ENCODE measurements at places on chromosomes 1 and 21. TPM values are rescaled to one million over a fixed set of nuclear protein-coding genes. Genes with fewer than 3 reads are reported as not detected.
A peak's percentile ranks its signal among the peaks of the same experiment; 100 is the strongest.

The TCHH gene
- total RNA-seq = not detected

GRCh38 chr21:36499578-36500471, 19.9 kb upstream of the CLDN14 start:
- no peaks in the 10 kb centered on the region for H3K36me3 ChIP-seq
- DNase-seq = no peak
- H3K4me3 ChIP-seq = no peak overlapping the region
- no peaks in the 10 kb centered on the region for H3K27me3 ChIP-seq
- H3K27ac ChIP-seq = no peak overlapping the region

GRCh38 chr1:116261227-116261626, 111.8 kb upstream of the ATP1A1 start:
- DNase-seq = no peak
- H3K4me3 ChIP-seq = no peak overlapping the region
- no peak overlapping the region for H3K27ac ChIP-seq

The PEF1 gene
- total RNA-seq = 35.3 TPM

DNA sequence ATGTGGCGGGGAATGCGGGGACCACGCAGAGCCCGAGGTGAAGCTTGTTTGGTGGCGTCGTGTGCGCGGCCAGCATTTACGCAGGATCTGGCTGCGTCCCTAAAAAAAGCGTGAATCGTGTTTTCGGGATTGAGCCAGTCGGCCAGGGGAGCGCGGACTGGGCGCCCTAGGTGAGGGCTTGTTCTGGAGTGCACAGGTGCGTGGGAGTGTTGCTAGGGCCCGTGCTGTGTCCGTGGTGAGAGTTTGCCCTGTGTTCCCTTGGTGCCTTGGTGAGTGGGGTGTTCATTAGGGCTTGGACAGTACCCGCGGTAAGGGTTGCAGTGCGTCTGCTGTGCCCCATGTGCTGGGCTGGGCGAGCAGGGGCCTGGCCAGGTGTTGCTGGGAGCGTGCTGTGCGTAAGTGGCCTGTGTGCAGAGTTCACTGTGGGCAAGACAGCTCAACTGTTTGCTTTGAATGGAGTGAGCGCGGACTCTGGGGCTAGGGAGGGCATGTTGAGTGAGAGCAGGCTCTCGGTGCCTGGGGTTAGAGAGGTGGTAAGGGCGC, 673 bp downstream of the CD46 start:
- peaks cover 86% of the 10 kb centered on the region for H3K4me1 ChIP-seq
- H3K27me3 ChIP-seq = no peaks in the 10 kb centered on the region
- peak overlapping the region; percentile 99 for H3K4me3 ChIP-seq
- H3K36me3 ChIP-seq = peaks cover 16% of the 10 kb centered on the region
- H3K27ac ChIP-seq = peak overlapping the region; percentile 98

- no peaks in the 10 kb centered on the region for H3K27me3 ChIP-seq
- DNase-seq = no peak
- peaks cover 72% of the 10 kb centered on the region for H3K4me1 ChIP-seq
- no peak overlapping the region for H3K27ac ChIP-seq
Observed at GRCh38 chr1:224358237-224358636, 1.6 kb downstream of the CNIH4 start.

The PGLYRP3 gene
- total RNA-seq = not detected

DNA sequence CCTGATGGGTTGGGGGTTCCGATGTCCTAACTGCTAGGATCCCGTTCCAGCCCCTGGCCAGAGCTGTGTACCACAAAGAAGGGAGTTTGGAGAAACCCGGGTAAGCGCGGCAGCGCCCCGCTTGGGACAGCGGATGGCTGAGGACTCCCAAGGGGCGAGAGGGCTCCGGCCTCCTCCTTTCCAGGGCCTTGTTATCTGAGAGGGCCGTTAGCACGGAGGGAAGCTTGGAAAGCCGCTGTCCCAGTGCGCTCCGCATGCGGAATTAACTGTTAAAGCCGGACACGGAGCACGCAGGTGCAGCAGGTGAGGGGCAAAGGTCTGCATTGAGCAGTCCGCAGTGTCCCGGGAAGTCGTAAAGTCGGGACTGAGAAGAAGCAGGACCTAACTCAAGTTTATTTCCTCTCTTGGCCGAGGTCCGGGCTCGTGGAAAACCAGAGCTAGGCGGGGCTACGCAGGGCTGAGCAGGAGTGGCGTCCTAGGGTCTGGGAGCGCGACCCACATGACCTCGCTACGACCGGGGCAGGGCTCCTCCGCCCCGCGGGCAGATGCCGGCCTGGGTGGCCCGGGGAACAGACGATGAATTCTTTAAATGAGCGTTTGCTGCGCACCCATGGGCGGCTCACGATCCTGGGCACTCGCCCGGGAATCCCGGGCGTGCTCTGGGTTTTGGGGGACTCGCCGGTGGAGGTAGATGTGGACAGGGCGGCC, 4.5 kb downstream of the LHX4 start:
- no peak for DNase-seq
- H3K27ac ChIP-seq = no peak overlapping the region
- H3K4me3 ChIP-seq = peak overlapping the region; percentile 7
- no peaks in the 10 kb centered on the region for H3K36me3 ChIP-seq
- peaks cover 80% of the 10 kb centered on the region for H3K27me3 ChIP-seq

DNA sequence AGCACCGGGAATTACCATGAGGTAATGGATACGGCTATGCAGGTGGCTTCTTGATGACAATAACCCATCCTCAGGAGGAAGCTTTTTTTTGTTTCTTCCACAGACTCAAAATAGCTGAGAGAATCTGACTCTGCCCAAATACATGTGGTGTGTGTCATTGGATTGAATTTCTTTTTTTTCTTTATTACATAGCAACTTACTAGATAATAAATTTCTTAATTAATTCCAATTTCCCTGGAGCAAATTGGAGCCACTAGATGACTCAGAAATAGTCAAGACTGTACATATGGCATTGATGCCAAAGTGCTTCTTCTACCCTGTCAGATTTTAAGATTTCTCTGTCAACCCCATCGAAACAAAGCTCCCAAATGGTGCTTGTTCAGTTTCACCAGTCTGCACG, 42.7 kb downstream of the L1TD1 start:
- H3K4me3 ChIP-seq = no peak overlapping the region
- no peaks in the 10 kb centered on the region for H3K36me3 ChIP-seq
- H3K27ac ChIP-seq = no peak overlapping the region

GRCh38 chr1:4711416-4712275, 57.2 kb downstream of the AJAP1 start:
- no peak overlapping the region for H3K27ac ChIP-seq
- H3K4me3 ChIP-seq = peak overlapping the region; percentile 49
- no peak for DNase-seq
- H3K36me3 ChIP-seq = peaks cover 5% of the 10 kb centered on the region

- no peaks in the 10 kb centered on the region for H3K36me3 ChIP-seq
- no peaks in the 10 kb centered on the region for H3K27me3 ChIP-seq
- H3K27ac ChIP-seq = no peak overlapping the region
- H3K4me1 ChIP-seq = no peaks in the 10 kb centered on the region
- H3K4me3 ChIP-seq = no peak overlapping the region
Observed at GRCh38 chr1:203563291-203563690, 63.3 kb upstream of the ATP2B4 start.

DNA sequence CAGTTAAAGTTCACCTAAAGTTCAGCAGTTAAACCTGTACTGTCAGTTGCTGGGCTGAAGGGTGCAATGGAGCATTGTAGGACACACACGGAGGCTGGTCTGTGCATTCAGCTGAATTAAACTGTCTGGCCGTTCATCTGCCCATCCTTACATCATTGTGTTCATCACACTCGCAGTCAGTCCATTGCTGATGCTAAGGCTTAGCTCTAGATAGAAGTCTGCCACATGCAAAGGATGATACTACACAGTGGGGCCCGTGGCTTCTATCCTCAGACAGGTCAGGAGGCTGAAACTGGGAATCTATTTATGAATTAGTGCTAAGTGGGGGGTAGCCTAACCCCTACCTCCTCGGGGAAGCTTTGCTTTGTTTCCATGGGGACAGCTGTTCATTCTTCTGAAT, 60.4 kb downstream of the CNIH3 start:
- H3K36me3 ChIP-seq = no peaks in the 10 kb centered on the region
- H3K4me1 ChIP-seq = no peaks in the 10 kb centered on the region
- H3K4me3 ChIP-seq = no peak overlapping the region
- no peak for DNase-seq
- peaks cover 2% of the 10 kb centered on the region for H3K27me3 ChIP-seq

DNA sequence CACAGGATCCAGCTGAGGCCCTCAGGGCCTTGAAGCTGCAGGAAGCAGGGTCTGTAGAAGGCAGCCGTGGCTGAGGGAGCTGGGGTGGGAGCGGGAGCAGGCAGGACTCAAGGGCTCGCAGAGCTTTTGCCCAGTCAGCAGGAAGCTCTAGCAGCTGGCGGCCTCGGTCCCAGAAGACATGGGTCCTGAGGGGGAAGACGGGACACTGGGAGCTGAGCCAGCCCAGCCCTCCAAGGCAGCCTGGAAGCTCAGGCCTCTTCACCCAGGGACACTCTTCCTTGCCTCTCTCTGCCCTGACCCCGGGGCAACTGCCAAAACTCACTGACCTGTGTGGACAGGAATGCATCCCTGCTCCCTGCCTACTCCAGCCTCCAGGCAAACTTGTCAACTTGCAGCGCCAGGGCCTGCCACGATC, 8.9 kb downstream of the ADGRB2 start:
- H3K27ac ChIP-seq = no peak overlapping the region
- no peaks in the 10 kb centered on the region for H3K27me3 ChIP-seq
- no peak for DNase-seq

The F13B gene
- total RNA-seq = not detected

The DVL1 gene
- 41.9 TPM for total RNA-seq

The LAX1 gene
- 28.0 TPM for total RNA-seq

DNA sequence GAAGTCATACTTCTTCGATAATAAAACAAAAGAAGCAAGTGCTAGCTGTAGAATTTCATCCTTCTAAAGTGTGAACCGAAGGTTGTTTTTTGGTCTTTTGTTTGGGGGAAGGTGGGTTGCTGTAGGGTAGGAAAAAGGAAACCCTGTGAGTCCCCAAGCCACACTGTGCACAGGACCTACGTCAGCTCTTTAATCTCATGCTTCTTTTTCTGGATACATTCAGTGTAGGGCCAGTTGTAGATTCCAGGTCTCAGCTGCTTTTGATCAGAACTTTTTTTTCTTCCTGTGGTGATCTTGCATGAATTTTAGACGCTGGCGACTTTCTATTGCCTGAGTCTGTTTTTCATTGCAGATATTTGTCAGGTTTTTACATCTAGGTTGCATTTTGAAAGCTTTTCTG, 40.2 kb downstream of the BCL9 start:
- no peak overlapping the region for H3K4me3 ChIP-seq
- no peak for DNase-seq
- no peak overlapping the region for H3K27ac ChIP-seq
- H3K36me3 ChIP-seq = no peaks in the 10 kb centered on the region
- peaks cover 17% of the 10 kb centered on the region for H3K27me3 ChIP-seq

DNA sequence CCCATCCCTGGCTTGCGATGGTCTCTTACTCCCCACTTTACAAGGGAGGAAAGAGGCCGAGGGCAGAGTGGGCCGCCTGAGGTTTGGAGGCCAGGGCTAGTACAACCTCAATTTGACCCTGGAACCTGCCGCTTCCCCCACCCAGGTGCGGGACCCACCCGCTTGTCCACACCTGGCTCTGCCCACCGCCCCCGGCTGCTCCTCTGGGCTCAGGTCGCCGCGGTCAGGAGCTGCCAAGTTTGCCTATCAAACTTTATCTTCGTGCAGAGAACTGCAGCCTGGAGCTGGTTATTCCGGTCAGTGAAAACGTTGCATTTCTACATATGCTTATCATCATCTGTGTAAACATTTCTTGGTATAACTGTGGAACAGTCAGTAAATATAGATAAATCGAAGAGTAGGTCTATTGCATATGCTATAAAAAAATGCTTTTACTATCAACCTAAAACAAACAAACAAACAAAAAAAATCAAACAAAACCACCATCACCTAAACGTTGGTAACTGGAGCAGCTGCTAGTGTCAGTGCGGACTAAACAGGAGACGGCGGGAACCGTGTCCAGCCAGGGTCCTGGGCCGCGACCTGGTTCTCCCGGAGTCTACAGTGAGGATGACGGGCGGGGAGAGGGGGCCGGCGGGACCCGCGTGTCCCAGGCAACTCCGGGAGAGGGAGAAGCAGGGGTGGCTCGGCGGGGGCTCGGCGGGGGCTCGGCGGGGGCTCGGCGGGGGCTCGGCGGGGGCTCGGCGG, 906 bp upstream of the ADARB1 start:
- no peak for DNase-seq
- peak overlapping the region; percentile 96 for H3K4me3 ChIP-seq
- no peaks in the 10 kb centered on the region for H3K36me3 ChIP-seq
- peaks cover 42% of the 10 kb centered on the region for H3K4me1 ChIP-seq
- H3K27me3 ChIP-seq = no peaks in the 10 kb centered on the region
- H3K27ac ChIP-seq = peak overlapping the region; percentile 95

DNA sequence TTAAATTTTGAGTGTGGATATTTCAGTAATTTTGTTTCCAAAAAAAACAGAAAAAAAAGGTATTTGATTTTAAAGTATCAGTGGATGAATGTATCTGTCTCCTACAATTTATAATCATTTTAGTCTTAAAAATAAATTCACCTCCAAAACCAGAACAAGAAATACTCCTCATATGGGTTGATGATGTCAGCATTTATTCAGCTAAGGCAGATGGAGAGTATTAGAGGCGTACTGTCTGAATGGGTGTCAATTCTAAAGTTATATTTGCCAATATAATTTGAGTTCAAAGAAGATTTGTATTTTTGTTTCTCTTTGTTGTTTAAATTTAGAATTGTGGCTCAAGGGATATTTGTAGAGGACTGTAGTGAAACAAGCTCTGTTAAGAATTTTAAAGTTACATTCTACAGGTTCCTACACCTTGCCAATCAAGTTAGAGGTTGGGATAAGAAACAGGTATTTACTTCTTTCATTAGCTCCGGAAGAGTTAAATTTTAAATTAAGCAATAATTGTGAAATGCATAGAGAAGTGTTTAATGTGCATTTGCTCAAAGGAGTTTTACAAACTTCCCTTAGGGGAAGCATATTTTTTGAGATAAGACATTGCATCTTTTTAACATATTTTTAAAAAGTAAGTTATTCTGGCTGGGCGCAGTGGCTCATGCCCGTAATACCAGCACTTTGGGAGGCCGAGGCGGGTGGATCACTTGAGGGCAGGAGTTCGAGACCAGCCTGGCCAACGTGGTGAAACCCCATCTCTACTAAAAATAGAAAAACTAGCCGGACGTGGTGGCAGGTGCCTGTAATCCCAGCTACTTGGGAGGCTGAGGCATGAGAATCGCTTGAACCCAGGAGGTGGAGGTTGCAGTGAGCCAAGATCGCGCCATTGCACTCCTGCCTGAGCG, 1.2 kb downstream of the PLA2G4A start:
- H3K4me1 ChIP-seq = peaks cover 1% of the 10 kb centered on the region
- peaks cover 7% of the 10 kb centered on the region for H3K27me3 ChIP-seq
- peak overlapping the region; percentile 88 for H3K4me3 ChIP-seq
- no peak overlapping the region for H3K27ac ChIP-seq

DNA sequence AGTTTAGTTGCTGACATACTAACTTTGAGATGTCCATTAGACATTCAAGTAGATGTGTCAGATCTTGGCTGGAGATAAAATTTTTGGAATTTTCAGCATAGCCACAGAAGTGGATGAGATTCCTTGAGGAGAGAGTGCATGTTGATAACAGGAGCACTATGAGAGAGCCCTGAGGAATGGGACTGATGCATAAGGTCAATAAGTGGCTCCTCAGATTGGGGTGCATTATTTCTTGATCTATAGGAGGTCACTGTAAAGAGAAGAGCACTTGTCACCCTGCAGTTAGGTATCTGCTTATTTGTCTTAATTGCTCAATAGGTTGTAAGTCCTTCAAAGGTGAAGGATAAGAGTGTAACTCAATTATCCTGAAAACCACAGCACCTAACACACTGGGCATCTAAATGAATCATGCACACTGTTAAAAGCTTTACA, 52.0 kb upstream of the TACSTD2 start:
- peaks cover 10% of the 10 kb centered on the region for H3K27me3 ChIP-seq
- DNase-seq = no peak
- no peak overlapping the region for H3K4me3 ChIP-seq
- H3K36me3 ChIP-seq = no peaks in the 10 kb centered on the region
- H3K4me1 ChIP-seq = peaks cover 2% of the 10 kb centered on the region

- H3K27me3 ChIP-seq = no peaks in the 10 kb centered on the region
- H3K4me1 ChIP-seq = peaks cover 20% of the 10 kb centered on the region
- DNase-seq = no peak
- H3K36me3 ChIP-seq = peaks cover 13% of the 10 kb centered on the region
Observed at GRCh38 chr1:119981496-119981895, 85.2 kb upstream of the ADAM30 start.

Data from naive thymus-derived CD8-positive, alpha-beta T cell (primary cell).